ENCODE measurements at places on chromosomes 4 and X.

DNA sequence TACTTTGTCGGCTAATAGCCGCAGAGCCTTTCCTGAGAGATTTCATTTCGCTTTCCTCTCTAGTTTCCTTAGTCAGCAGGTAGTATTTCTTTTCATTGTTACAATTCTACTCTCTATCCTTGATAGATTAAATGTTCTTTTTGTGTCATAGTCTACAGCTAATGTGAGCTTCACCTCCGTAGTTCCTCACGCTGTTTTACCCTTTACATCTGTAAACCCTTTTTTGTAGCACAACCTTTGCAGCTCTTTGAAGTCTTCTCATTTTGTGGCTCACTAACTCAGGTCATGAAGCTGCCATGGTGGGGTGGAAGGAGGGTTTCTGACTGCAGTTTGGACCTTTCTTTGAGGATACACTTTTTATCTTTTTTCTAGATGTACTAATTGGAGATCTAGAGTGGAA is 1008.8 kb upstream of the PABPC4L start:
- DNase-seq, result no peak

DNA sequence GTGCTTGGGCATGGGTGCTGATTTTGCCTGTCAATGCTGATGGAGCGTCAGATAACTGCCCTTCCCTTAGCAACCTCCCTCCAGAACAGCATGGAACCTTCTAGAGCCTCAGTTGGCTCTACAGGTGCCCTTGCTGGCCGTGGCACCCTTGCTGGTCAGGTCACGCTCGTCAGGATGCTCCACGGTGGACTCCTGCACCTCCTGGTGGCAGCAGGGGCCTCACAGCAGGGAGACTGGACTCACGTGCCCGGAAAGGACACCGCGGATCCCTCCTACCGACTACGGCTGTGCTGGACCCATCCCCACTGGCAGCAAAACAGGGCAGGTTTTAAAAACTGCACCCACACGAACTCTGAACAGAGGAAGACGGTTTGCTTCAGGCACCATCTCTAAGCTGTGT is 82.1 kb upstream of the AFAP1 start:
- no peak for DNase-seq

GRCh38 chr4:2290974-2291704 is 29.2 kb upstream of the MXD4 start:
- no peak for DNase-seq

DNA sequence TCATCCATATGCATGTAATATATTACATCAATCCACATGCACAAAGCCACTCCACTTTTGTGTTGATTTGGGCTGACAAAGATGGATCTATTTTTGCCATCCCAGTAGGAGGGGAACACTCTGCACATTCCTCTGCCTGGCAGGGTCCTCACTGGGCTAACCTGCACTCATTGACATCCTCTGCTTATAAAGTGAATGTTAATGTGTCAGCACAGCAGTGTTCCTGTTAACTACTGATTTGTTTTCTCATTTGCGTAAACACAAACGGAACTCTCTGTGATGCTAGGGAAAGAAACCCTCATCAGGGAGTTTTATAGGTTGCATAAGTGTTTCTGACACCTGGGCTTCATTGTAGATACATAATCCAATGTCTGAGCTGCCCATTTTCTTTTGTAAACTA is 826.0 kb downstream of the RAB28 start:
- no peak for DNase-seq

- no peak for DNase-seq
Measured at GRCh38 chr4:156188596-156188995, 234.9 kb upstream of the CTSO start.

DNA sequence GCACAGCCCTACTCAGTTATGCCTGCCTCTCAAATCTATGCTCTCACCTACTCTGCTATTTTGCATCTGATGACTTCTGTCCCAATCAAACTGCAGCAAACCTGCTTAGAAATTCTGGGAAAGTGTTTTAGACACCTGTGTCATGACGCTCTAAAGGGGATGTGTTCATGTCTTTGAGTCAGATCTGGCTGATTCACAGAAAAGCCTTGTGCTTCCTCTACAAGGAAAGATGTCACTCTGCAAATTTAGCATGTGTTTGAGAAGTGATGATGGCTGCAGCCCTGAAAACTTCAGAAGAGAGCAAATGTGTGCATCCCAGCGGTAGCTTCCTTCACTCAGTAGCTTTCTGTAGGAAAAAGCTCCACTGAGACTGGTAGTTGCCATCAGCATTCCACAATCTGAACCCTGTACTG is 235.4 kb downstream of the MGST2 start:
- DNase-seq, result no peak

DNA sequence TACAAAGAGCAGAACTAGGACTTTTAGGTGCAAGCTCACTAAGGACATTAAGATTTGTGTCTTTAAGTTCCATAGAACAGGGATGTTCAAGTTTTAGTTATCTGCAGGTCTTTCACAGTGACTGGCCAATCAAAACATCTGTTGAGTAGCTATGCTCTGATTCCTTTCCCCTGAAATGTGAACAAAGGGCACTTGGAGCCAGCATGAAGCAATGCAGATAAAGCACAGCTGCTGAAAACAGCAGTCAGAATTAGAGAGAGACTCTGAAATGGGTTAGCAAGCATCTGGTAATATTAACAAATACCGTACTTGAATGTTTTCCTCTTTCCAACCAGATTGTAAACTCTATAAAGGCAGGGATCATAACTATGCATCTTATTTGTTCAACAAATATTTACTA is 276.9 kb downstream of the RAB28 start:
- DNase-seq, result peak; percentile 25

DNA sequence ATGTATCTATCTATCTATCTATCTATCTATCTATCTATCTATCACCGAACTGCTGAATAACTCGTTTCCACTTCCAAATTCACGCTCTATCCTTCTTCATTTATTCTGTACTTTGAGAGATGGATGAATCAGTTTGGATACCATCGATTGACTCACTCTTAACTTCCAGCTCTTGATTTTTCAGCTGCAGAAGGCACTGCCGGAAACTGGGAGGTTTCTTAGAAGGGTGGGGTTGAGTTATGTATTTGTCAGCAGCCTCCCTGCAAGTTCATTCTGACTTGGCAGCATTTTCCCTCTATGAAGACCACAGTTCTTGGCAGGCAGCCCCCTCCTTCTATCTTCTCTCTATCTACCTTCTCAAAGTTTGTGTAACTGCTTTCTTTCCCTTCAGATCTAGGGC is 112.0 kb upstream of the MAGEB18 start:
- DNase-seq, result no peak

- DNase-seq, result no peak
Measured at GRCh38 chr4:108446556-108446955, 173.8 kb upstream of the RPL34 start.

DNA sequence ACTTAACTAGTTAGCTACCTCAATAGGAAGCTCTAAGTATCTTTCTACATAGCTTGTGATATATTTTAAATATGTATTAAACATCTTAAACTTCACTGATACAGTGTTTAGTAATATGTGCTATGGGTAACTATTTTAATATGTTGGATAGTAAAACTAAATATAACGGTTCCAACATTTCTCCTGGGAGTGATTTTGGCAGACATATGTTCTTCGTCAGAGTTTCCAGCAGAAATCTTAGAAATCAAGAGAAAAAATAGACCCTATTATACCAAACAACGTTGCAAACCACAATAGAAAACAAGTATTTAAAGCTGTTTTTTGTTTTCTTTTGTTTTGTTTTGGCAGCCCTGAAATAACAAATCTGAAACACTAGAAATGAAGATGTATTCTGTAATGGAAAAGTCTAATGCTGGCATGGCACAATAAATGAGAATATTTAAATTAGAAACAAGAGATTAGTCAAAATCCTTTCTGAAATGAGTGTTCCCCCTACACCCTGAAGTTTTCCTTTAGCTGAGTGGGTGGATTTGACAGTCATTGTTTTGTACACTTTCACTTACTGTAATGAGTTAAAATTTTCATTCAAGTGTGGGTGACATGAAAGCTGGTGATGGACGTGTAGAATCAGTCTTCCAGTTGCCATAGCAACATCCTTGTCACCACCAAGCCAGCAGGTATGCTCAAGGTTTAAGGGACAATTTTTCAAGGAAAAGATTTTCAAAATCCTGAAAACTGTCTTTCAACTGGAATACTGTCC is 233.5 kb downstream of the SCFD2 start:
- no peak for DNase-seq

- peak; percentile 1 for DNase-seq
Measured at GRCh38 chrX:148133105-148133725, 152.1 kb downstream of the FMR1NB start.

DNA sequence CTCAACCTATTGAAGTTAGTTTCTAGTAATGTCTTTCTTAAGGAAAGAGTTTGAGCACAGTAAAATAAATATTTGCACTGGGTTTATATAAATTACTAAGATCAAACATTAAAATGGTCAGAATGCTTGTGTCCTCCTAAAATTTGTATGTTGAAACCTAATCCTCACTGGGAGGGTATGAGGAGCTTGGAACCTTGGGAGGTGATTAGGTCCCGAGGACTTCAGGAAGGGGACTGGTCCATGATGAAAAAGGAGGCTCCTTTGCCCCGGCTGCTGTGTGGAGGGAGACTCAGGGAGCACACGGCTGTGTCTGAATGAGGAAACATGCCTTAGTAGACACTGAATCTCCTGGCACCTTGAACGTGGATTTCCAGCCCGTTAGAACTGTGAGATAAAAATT is 221.9 kb downstream of the TENM3 start:
- DNase-seq, result no peak

- no peak for DNase-seq
Measured at GRCh38 chrX:19864736-19865135, 22.7 kb downstream of the SH3KBP1 start.

- DNase-seq, result no peak
Measured at GRCh38 chrX:68060506-68061205, 372.6 kb downstream of the OPHN1 start.

DNA sequence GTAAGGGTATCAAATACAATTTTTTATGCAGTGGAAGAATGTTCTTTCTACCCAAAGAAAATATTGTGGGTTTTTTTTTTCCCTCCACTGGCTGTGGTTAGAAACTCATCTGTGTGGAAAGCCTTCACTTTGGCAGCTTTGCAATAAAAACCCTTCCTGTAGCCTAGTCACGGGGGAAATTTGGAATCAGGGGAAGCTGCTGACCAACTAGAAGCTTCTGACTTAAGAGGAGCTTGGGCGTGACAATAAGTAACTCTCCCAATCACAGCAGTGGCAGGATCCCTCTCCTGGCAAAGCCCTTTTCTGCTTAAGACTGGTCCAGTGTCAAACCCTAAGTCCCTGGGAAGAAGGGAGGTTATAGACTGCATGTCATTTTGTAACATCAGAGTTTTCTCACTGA is 87.9 kb downstream of the LRRC66 start:
- no peak for DNase-seq

- DNase-seq, result no peak
Measured at GRCh38 chr4:40185830-40186664, 10.8 kb upstream of the RHOH start.

- no peak for DNase-seq
Measured at GRCh38 chr4:136784326-136784725, 748.0 kb downstream of the PCDH18 start.
